ENCODE measurements at places on chromosomes 11 and 22. TPM values are rescaled to one million over a fixed set of nuclear protein-coding genes. Genes with fewer than 3 reads are reported as not detected.

The LRRC56 gene
- 1.9 TPM for total RNA-seq

DNA sequence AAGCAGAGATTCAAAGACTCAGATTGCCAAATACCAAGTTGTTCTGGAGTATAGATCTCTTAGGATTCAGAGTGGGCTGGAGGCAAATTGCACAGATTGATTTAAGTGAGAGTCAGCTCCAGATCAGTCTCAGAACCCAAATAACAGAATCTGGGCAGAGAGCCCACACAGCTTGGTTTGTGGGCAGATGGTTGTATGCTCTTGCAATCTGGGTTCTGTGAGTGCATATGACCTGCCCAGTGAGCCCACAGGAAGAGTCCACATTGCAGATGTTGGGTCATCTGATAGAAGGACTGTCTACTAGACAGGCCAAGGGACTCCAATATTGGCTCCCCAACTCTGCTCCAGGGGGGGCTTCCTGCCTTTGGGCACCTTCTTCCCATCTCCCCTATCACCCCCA, 65.9 kb downstream of the ADAMTS15 start:
- no peak overlapping the region for H3K27ac ChIP-seq
- no peaks in the 10 kb centered on the region for H3K36me3 ChIP-seq
- H3K27me3 ChIP-seq = no peaks in the 10 kb centered on the region

The TCN1 gene
- 1.0 TPM for total RNA-seq

DNA sequence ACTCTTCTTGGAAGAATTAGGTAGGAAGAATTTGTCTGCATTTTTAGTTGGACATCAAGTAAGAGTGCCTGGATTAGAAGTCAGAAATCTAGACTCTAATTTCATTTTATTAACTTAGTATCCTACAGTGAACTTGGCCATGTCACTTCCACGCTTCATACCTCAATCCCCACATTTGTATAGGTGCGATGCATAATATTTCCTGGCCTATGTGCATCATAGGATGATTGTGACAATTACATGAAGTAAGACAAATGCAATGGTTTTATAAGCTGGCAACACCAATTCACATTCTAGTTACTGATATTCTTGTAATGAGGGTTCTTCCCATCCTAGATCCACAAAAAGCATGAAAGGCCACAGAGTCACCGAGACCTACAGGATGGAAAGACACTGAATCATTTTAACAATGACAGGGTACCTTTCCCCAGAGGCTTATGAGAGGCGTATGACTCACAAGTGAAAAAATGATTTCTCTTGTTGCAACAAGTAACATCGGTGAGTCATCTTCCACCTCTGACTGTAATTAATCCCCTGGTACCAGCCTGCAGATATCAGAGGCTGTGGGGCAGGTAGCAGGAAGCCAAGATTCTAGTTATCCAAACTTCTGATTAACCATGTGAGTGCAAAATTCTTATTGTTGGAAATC, 56.0 kb upstream of the OR5AK2 start:
- no peaks in the 10 kb centered on the region for H3K27me3 ChIP-seq
- H3K27ac ChIP-seq = no peak overlapping the region
- no peak overlapping the region for H3K4me3 ChIP-seq
- peak; percentile 19 for DNase-seq

DNA sequence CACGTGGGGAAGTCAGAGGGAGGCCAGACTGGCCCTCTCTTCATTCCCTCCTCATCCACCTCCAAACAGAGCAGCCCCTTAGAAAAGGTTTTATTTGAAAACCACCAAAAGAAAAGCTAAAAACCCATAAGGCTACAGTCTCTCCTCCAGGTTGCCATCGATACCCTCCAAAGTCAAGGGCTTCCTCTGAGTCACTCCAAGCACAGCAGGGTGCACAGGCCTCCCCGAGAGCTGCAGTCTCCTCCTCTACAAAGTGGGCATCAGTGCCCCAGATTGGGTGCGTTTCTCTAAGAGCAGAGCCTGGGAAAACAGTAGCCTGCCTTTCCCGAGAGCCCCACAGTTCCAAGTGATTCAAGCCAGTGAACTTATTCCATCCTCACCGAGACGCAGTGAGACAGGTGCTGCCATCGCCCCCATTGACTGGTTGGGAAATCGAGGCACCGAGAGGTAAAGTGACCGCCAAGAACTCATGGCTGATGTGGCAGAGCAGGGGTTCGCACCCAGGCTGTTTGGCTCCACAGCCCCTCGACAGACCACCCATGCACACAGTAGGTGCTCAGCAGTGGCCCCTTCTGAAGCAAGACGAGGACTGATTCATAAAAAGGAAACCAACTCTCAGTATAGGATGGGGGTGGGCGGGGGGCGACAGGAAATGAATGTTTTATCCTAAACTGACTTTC, 91.7 kb upstream of the SHISAL1 start:
- no peak overlapping the region for H3K4me3 ChIP-seq
- no peak for DNase-seq
- no peaks in the 10 kb centered on the region for H3K36me3 ChIP-seq
- H3K4me1 ChIP-seq = no peaks in the 10 kb centered on the region
- H3K27me3 ChIP-seq = no peaks in the 10 kb centered on the region

- no peaks in the 10 kb centered on the region for H3K36me3 ChIP-seq
- no peak for DNase-seq
- no peak overlapping the region for H3K27ac ChIP-seq
- no peaks in the 10 kb centered on the region for H3K27me3 ChIP-seq
- H3K4me3 ChIP-seq = no peak overlapping the region
Measured at GRCh38 chr11:90639461-90639993, 416.7 kb upstream of the CHORDC1 start.

GRCh38 chr11:8232849-8233606, 30.6 kb downstream of the LMO1 start:
- DNase-seq = no peak
- H3K4me3 ChIP-seq = no peak overlapping the region
- H3K27me3 ChIP-seq = no peaks in the 10 kb centered on the region
- H3K4me1 ChIP-seq = no peaks in the 10 kb centered on the region

GRCh38 chr11:5524756-5525155, 8.3 kb upstream of the UBQLNL start:
- no peaks in the 10 kb centered on the region for H3K4me1 ChIP-seq
- H3K27ac ChIP-seq = no peak overlapping the region
- no peaks in the 10 kb centered on the region for H3K27me3 ChIP-seq
- no peak for DNase-seq
- no peaks in the 10 kb centered on the region for H3K36me3 ChIP-seq

- H3K27ac ChIP-seq = no peak overlapping the region
- H3K4me3 ChIP-seq = no peak overlapping the region
- H3K36me3 ChIP-seq = no peaks in the 10 kb centered on the region
- no peak for DNase-seq
- no peaks in the 10 kb centered on the region for H3K27me3 ChIP-seq
- H3K4me1 ChIP-seq = no peaks in the 10 kb centered on the region
Measured at GRCh38 chr11:15569305-15570025, 454.7 kb downstream of the INSC start.

Measured in prostate gland (tissue), 2 donors.